ENCODE measurements at places on chromosomes 7 and 10.

GRCh38 chr10:97731346-97732051 lies 5.4 kb upstream of the ZFYVE27 start:
- no peak for DNase-seq

- DNase-seq, result no peak
These were observed 148.3 kb upstream of the PRPS1L1 start for GRCh38 chr7:18175801-18176450.

DNA sequence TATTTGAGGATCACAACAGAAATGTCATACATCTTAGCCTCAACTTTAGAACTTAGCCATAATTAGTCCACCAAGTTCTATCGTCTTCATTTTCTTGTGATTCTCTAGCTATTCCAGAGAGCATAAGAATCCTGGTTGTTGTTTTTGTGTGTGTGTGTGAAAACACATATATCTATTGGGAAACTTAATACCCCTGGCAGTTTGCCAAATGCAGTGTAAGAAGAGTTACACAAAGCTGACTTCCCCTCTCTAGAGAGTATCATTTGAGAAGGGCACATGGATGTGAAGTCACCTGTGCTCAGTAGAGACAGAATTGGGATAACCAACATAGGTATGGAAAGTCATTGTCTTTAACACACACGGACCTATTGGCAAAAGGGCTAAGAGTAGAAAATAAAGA lies 19.3 kb downstream of the FOXI2 start:
- DNase-seq, result no peak

GRCh38 chr7:155579565-155579964 lies 33.2 kb upstream of the CNPY1 start:
- no peak for DNase-seq

DNA sequence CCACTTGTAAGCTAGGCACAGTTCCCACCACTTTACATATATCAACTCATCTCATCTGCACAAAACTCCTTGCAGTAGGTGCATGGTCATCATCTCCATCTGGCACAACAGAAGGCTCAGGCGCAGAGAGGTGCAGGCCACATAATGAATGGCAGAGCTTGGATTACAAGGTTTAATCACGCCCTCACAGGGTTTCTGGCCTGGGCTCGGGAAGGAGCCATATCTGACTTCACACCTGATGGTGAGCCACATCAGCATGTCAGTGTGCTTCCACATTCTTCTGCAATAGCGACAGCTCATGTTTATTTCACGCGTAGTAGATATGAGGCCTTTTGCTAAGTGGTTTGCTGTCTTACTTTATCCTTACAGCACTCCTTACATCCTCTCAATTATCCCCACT lies 650.2 kb downstream of the INHBA start:
- no peak for DNase-seq

DNA sequence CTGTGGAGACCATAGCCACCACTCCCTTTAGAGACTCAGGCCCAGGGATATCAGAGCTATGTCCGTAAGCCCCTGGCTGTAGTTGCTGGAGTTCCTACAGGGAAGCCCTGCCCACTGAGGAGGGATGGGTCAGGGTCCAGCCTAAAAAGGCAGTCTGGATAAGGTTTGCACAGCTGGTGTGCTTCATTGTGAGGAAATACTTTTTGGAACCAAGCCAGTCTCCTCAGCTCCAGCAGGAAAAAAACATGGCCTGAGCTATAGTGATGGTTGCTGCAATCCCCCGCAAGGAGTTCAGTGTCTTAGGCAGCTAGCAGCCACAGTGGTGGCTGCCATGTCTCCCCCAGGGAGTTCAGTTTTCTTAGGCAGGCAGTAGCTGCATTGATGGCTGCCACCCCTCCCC lies 52.6 kb upstream of the CYP2C8 start:
- DNase-seq, result no peak

- no peak for DNase-seq
These were observed 68.9 kb downstream of the MGAM2 start for GRCh38 chr7:142180426-142180825.

DNA sequence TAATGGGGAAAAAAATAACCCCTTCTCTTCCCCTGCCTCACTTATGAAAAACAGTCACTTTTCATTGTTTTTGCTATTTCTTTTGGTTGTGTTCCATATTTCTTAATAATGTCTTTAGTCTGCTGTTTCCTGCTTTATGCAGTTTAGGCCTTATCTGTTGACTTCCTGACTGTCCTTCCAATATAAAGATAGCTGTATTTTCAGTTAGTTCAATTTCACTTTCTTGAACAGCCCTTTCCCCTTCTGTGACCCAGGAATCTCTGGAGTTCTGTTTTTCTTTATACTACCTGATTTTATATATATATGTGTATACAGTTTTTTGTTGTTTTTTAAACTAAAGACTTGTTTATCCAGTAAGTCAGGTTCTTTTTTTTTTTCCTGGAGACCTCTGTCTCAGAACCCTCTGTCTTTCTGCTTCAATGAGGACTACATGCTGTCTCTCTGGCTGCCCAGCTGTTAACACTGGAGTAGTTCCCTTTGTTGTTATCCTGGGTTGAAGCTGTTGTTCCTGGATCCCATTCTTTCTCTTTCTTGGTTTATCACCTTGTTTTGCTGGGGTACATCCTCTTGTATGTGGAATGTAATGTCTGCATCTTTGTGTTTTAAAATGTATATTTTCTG lies 87.2 kb downstream of the GSDME start:
- no peak for DNase-seq

DNA sequence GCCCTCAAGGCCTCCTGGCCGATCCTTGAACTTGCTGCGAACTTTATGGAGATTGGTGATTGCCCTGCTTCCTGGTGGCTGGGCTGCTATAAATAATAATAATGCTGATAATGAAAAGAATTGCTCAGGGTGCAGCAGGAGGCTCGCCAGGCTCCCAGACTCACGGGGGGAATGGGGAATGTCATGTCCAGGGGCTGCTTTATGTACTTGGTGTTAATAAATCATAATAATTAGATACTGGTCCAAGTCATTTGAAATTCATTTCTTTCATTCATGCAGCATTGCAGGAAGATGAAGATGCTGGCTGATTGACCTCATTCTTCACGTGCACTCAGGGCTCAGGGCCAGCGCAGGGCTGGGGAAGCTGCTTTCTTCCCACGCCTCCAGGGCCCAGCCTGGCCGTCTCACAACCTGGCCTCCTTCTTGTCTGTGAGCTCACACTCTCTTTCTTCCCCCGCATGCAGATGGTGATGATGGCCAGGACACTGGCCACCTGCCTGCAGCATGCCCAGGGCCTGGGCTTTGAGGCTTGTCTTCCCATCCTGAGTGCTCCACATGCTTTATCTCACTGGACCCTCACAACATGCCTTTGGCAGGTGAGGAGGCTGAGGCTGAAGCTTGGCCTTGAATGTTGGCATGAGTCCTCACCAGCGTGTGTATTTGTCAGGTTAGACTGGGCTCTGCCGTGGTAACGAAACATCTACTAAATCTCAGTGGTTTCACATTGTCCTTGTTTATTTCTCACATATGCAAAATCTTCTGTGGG lies 138.4 kb upstream of the TNS3 start:
- no peak for DNase-seq

- no peak for DNase-seq
These were observed 70.6 kb upstream of the AKR1E2 start for GRCh38 chr10:4755286-4755989.

DNA sequence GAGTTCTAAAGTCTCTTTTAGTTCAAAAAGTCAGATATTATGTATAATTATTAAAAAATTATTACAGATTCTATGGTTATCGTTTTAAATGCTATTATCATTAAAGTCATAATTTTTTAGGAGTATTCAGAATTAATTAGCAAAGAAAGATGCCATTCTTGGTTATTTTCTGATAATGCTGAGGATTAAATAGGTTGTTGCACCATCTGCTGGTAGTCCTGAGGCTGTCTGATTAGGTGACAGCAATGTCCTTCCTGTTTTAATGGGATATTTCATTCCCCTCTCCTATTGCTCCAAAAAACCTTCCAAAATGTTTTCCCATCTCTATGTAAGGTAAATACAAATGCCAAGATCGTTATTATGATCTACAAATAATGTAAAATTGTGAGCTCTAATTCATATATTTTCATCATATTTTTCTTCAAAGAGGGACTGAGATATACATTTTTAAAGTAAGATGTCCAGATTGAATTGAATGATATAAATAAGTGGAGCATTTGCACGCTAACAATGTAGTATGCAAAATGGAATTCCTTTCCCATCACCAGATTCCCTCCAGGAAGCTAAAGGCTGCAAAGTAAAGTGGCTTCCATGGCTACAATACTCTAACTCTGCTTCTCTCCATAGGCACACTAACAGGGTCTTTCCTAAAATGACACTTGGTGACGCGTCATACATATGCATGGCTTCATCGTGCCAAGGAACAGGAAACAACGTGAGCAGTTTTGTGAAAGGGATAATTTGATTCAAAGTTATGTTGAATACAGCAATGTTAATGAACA lies 58.8 kb upstream of the AKR1E2 start:
- no peak for DNase-seq

- DNase-seq, result no peak
These were observed 1.7 kb upstream of the HMX2 start for GRCh38 chr10:123146013-123146893.

DNA sequence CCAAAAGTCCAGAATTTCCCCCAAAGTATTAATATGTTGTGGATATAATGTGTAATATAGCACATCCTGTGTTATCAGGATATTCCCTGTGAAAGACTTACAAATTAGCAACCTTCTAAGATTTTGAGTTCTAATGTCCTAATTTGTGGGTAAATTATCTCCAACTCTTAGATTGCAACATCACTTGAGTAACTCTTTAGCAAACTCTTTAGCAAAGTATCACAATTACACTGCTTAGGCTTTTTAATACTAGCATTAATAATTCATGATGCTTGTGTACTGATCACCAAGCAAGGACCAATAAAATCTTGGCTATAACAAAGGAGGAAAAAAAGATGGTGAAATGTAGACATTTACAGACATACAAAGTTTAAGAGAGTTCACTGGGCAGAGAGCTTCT lies 27.7 kb downstream of the HIP1 start:
- no peak for DNase-seq

GRCh38 chr10:62332406-62332805 lies 41.8 kb upstream of the ZNF365 start:
- no peak for DNase-seq

GRCh38 chr7:94382746-94383145 lies 11.9 kb upstream of the COL1A2 start:
- no peak for DNase-seq

DNA sequence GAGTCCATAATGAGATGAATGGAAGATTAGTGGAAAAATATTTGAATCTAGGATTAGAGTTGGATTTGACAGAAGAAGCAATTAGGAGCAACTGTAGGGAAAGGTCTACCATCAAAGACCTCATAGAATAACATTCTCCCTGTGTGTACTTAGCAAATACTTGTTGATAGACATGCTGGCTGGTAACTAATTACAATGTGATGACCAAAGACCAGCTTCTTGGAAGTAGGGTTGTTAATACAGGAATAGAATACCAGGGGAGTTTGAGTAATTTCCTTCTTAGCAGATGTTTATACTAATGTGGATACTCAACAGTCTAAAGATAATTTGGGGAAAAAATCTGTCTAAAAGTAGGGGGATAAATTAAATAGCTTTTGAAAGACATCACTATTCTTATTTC lies 357.5 kb upstream of the BMPER start:
- DNase-seq, result no peak

GRCh38 chr10:26222563-26222962 lies 6.0 kb downstream of the GAD2 start:
- DNase-seq, result no peak
